ENCODE measurements at places on chromosomes 2 and 18. TPM values are rescaled to one million over a fixed set of nuclear protein-coding genes. Genes with fewer than 3 reads are reported as not detected.

- no peak for DNase-seq
Measured at GRCh38 chr2:118243031-118243430, 154.8 kb downstream of the INSIG2 start.

DNA sequence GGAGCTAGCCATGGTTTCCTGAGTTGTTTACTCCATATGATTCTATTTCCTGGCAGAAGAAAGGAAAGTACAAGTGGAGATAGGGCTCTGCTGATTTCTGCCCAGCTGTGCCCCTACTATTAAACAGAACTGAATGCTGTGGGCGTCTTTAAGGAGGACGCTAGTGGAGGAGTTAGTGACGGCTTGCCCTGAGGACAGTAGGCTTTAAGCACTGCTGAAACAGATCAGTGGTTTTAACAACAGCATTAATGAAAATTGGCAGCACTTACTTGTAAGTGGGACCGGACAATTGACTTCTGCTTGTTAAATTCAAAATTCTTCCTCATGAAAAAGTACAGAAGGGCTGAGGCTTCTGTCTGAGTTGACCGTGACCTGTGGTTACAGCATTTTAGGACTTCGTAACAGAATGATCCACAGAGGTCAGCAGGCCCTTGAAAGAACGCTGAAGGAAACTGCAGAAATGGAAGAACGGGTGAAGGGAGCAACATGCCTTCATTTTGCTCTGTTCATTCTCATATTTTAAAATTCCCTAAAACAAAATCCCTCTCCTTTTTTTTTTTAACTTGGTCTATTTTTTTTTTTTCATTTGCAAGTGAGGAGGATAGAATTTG is 80.6 kb upstream of the CCDC195 start:
- no peak for DNase-seq

GRCh38 chr2:188207554-188207953 is 84.1 kb upstream of the GULP1 start:
- DNase-seq, result no peak

The AOX1 gene
- total RNA-seq, result not detected

The KCTD18 gene
- 14.5 TPM for total RNA-seq

The HOXD11 gene
- not detected for total RNA-seq

The RAD51AP2 gene
- not detected for total RNA-seq

The C2orf66 gene
- total RNA-seq, result 0.42 TPM

The RRM2 gene
- 351 TPM for total RNA-seq
